A549 treated with Hydrocortisone at 1 μM for 4 hours (cell line): ENCODE measurements at places on chromosomes 13 and 19. TPM values are rescaled to one million over a fixed set of nuclear protein-coding genes. Genes with fewer than 3 reads are reported as not detected.

CD33 gene
- total RNA-seq, result 0.14 to 0.22 TPM in 2 of 5 replicates, not detected in the others

CEBPA gene
- 6.1 to 9.8 TPM (median 8.2 TPM) in 5 replicates for total RNA-seq

ZSCAN5A gene
- total RNA-seq, result 6.7 to 8.7 TPM (median 7.5 TPM) in 5 replicates

SPACA6 gene
- total RNA-seq, result 10.0 to 14.7 TPM (median 13.1 TPM) in 5 replicates

IRS2 gene
- total RNA-seq, result 43.1 to 58.4 TPM (median 49.9 TPM) in 5 replicates

KLK7 gene
- 0.17 TPM in 1 of 5 replicates, not detected in the others for total RNA-seq

CAPN12 gene
- total RNA-seq, result 4.9 to 7.4 TPM (median 6.4 TPM) in 5 replicates

WDR18 gene
- 41.9 to 70.4 TPM (median 66.9 TPM) in 5 replicates for total RNA-seq
